ENCODE measurements at places on chromosomes 12 and 14.

- no peak for DNase-seq
These were observed 96.2 kb upstream of the CPM start for GRCh38 chr12:69028941-69029729.

DNA sequence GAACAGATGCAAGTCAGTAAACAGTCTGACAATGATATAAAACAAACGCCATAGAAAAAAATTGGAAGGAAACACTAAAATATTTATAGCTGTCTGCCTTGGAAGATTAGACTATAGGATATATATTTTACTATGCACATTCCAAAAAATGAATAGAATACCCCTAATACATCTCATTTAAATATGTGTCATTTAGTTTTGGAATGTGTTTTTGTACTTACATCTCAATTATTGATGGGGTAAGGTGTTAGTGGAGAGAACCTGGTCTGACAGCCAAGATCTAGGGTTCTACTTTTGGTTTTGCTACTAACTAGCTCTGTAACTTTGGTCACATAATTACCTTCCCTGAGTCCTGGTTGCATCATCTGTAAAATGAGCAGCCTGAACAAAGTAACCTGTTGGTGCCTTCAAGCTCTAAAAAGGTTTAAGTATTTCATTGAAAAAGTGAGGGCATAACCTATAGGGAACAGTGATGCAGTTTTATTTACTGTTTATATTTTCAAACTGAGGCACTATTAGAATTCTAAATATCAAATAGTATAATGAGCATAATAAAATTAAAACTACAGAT, 28.6 kb upstream of the SLC6A13 start:
- DNase-seq: no peak

DNA sequence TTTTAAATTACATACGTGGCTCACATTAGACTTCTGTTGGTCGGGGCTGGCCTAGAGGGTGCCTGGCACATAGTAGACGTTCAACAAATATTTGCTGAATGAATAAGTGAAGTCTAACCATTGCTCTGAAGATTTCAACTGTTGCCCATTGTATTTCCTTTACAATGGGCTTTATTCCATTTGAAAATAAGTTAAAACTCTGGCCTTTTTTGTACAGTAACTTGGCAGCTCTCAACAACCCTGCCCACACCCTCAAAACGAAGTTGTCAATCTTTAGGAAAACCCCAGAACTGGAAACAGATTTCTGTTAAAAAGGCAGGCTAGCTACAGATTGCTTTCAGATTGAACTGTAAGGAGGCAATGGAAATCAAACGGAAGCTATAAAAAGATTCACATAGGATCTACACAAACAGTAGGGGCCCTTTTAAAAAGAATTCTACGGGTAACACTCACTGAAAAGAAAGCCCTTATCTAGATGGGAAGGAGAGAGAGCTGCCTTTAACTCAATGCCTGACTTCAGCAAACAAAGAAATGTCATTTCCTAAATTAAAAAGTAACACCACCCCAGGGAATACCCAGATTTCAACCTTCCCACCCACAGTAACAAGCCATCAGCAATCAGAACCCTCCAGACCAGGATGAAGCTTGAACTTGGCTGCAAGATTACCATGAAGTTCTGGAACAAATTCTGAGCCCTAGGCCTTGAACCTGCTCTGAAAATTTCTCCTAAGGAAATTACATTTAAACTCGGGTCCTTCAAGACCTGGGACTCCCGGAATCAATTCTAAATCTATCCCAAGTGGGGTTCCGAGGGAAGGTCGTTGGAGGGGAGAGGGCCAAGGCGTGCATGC, 1.4 kb downstream of the WSB2 start:
- DNase-seq: no peak

GRCh38 chr14:102909911-102910310, 12.6 kb upstream of the AMN start:
- no peak for DNase-seq

- DNase-seq: no peak
These were observed 41.0 kb downstream of the FMNL3 start for GRCh38 chr12:49666176-49666575.

DNA sequence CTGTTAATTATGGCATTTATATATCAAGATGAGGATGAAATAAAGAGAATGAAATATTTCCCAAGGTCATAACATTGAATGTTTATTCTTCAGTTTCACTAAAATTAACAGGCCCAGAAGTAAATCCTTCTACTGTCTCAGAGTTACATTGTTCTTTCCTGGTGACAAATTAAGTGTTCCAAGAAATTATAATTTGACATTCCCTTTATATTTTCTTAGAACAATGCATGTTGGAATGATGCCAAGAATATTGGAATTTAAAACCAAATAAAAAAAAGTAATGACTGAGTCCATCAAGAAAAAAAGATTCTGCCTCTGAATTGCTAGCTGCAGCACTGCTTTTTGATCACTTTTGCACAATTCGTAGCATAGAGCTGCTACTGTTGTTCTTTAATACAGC, 152.1 kb downstream of the METTL25 start:
- DNase-seq: no peak

- DNase-seq: no peak
These were observed 124.2 kb downstream of the DENND5B start for GRCh38 chr12:31466768-31467167.

Data from activated CD4-positive, CD25-positive, alpha-beta regulatory T cell (primary cell).